ENCODE measurements at places on chromosomes 3 and 15.

GRCh38 chr3:119184796-119185570 lies 11.6 kb downstream of the UPK1B start:
- no peak for DNase-seq

- DNase-seq, result no peak
These were observed 6.7 kb upstream of the LINGO1 start for GRCh38 chr15:77639431-77639830.

GRCh38 chr3:136366289-136366688 lies 116.1 kb downstream of the PCCB start:
- DNase-seq, result no peak

DNA sequence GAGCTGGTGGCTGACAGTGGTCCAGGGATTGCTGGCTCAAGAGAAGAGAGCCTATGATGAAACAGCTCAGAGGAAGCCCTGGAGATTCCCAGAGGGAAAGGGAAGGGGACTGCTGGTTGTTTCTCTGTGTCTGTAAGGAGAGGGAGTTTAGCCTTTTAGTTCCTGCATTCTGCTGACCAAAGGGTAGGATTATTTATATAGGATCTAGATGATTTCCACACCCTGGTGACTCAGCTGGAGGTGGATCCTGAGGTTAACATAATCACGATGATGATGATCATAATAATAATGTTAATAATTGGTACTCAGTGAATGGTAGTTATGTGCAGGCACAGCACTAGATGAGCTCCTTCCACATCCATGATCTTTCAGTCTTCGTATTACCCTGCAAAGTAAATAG lies 144.9 kb downstream of the EPHB1 start:
- DNase-seq, result no peak

DNA sequence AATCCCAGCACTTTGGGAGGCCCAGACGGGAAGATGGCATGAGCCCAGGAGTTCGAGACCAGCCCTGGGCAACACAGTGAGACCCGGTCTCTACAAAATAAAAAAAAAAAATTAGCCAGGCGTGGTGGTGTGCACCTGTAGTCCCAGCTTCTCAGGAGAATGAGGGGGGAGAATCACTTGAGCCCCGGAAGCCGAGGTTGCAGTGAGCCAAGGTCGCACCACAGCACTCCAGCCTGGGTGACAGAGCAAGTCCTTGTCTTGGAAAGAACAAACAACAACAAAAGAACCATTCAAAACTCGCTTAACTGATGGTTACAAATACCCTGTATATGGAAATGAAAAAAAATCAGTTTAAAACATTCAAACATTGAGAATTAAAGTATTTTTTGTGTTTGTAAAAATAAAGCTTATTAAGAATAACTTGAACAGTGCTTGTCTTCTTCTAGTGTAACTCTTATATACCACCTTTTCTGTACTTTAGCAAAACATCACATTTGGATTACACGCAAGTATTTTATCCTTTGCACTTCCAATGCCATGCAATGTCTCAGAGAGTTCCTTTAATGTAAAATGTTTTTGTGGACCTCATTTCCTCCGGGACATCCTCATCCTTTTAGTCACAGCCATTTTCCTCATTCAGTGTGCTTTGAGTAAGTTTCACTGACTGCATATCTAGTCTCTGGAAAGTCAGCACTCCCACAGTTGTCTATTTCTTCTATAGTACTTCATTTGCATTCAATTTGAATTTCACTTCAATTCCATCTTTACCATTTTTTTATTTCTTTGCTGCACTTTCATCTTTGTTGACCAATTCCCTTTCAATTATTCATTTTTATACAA lies 113.0 kb upstream of the GOLGA8J start:
- DNase-seq, result no peak

- no peak for DNase-seq
These were observed 3.7 kb downstream of the SORD start for GRCh38 chr15:45026651-45027190.

- DNase-seq, result no peak
These were observed 72.9 kb downstream of the LRRC28 start for GRCh38 chr15:99324082-99324620.
